ENCODE measurements at places on chromosomes 12 and 14.

- no peaks in the 10 kb centered on the region for H3K36me3 ChIP-seq
- H3K27me3 ChIP-seq, result no peaks in the 10 kb centered on the region
- peaks cover 61% of the 10 kb centered on the region for H3K4me1 ChIP-seq
- peak overlapping the region; percentile 20 for H3K4me3 ChIP-seq
- H3K27ac ChIP-seq, result peak overlapping the region; percentile 86
Observed at GRCh38 chr14:104680806-104681688, 8.4 kb upstream of the INF2 start.

DNA sequence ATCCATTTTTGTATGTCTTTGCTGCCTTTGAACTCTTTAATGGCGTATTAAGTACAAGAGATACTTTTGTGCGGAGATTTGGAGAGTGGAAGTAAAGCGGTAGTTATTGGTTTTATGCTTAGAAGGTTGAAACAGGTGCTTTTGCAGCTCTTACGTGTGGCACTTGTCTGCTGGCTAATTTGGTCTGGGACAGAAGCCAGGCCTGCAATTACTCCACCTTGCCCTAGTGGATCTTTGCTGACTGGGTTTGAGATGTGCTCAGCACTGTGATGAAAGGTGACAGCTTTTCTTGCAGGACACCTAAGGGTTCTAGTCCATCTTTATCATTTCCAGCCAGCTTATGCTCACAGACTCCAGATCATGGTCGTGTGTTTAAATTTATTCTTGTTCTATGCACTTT, 252.5 kb downstream of the RPL10L start:
- H3K36me3 ChIP-seq, result no peaks in the 10 kb centered on the region
- no peak overlapping the region for H3K4me3 ChIP-seq
- DNase-seq, result no peak
- H3K4me1 ChIP-seq, result no peaks in the 10 kb centered on the region
- H3K27ac ChIP-seq, result no peak overlapping the region
- H3K27me3 ChIP-seq, result no peaks in the 10 kb centered on the region

- no peaks in the 10 kb centered on the region for H3K27me3 ChIP-seq
- H3K4me3 ChIP-seq, result no peak overlapping the region
- no peak for DNase-seq
- H3K4me1 ChIP-seq, result peaks cover 9% of the 10 kb centered on the region
- H3K27ac ChIP-seq, result no peak overlapping the region
Observed at GRCh38 chr14:30966415-30967363, 58.8 kb upstream of the AP4S1 start.

- H3K4me3 ChIP-seq, result peak overlapping the region; percentile 51
- no peaks in the 10 kb centered on the region for H3K27me3 ChIP-seq
- H3K27ac ChIP-seq, result no peak overlapping the region
- H3K36me3 ChIP-seq, result no peaks in the 10 kb centered on the region
- peaks cover 17% of the 10 kb centered on the region for H3K4me1 ChIP-seq
Observed at GRCh38 chr12:62934239-62934798, 631 bp downstream of the PPM1H start.

GRCh38 chr14:34359420-34360117, 102.5 kb downstream of the SPTSSA start:
- no peak for DNase-seq
- no peak overlapping the region for H3K4me3 ChIP-seq
- no peak overlapping the region for H3K27ac ChIP-seq
- H3K4me1 ChIP-seq, result peaks cover 42% of the 10 kb centered on the region
- H3K27me3 ChIP-seq, result no peaks in the 10 kb centered on the region

- peak; percentile 95 for DNase-seq
- H3K27ac ChIP-seq, result no peak overlapping the region
- no peaks in the 10 kb centered on the region for H3K27me3 ChIP-seq
- H3K4me3 ChIP-seq, result no peak overlapping the region
- peaks cover 26% of the 10 kb centered on the region for H3K4me1 ChIP-seq
Observed at GRCh38 chr14:99728231-99728920, 44.3 kb downstream of the CYP46A1 start.

GRCh38 chr14:103767336-103767894, 51.8 kb downstream of the ZFYVE21 start:
- H3K27ac ChIP-seq, result no peak overlapping the region
- DNase-seq, result no peak
- H3K4me1 ChIP-seq, result no peaks in the 10 kb centered on the region

GRCh38 chr12:123267335-123267920, 4.2 kb downstream of the CDK2AP1 start:
- no peaks in the 10 kb centered on the region for H3K27me3 ChIP-seq
- H3K4me1 ChIP-seq, result peaks cover 53% of the 10 kb centered on the region
- DNase-seq, result no peak
- H3K36me3 ChIP-seq, result peaks cover 22% of the 10 kb centered on the region

GRCh38 chr14:22839159-22839779, 2.9 kb downstream of the MMP14 start:
- peaks cover 37% of the 10 kb centered on the region for H3K36me3 ChIP-seq
- peaks cover 70% of the 10 kb centered on the region for H3K4me1 ChIP-seq
- H3K4me3 ChIP-seq, result peak overlapping the region; percentile 77
- no peaks in the 10 kb centered on the region for H3K27me3 ChIP-seq
- peak overlapping the region; percentile 96 for H3K27ac ChIP-seq
- DNase-seq, result no peak

DNA sequence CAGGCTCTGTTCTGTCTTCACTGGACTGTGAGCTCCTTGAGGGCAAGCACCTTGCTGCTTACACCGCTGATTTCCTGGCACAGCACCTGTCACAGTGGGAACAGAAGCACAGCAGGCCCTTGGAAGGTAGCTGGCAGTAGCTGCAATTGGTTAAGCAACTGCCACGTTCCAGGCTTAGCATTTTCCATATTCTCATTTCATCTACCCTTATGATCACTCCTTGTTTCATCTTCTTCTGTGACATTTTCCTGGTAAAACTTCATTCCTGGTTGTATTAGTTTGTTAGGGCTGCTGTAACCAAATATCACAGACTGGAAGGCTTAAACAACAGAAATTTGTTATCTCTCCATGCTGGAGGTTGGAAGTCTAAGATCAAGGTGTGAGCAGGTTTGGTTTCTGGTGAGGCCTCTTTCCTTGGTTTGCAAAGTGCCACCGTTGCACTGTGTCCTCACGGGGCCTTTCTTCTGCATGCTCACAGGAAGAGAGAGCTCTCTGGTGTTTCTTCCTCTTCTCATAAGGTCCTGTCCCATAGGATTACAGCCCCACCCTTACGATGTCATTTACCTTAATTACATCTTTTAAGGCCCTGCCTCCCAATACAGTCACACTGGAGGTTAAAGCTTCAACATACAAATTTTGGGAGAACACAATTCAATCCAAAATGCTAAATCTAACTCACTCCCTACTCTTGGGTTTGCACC, 121.7 kb upstream of the CPSF6 start:
- H3K27me3 ChIP-seq, result no peaks in the 10 kb centered on the region
- no peaks in the 10 kb centered on the region for H3K36me3 ChIP-seq
- no peaks in the 10 kb centered on the region for H3K4me1 ChIP-seq
- no peak overlapping the region for H3K27ac ChIP-seq

DNA sequence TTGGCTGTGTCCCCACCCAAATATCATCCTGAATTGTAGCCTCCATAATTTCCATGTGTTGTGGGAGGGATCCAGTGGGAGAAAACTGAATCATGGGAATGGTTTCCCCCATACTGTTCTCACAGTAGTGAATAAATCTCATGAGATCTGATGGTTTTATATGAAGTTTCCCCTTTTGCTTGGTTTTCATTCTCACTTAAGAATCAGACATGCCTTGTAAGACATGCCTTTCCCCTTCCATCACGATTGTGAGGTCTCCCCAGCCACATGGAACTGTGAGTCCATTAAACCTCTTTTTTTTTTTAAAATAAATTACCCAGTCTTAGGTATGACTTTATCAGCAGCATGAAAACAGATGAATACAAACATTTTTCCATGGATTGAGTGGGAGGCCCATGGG, 652.9 kb downstream of the ETNK1 start:
- no peak overlapping the region for H3K4me3 ChIP-seq
- H3K27ac ChIP-seq, result no peak overlapping the region
- no peaks in the 10 kb centered on the region for H3K4me1 ChIP-seq
- no peak for DNase-seq
- H3K36me3 ChIP-seq, result no peaks in the 10 kb centered on the region

DNA sequence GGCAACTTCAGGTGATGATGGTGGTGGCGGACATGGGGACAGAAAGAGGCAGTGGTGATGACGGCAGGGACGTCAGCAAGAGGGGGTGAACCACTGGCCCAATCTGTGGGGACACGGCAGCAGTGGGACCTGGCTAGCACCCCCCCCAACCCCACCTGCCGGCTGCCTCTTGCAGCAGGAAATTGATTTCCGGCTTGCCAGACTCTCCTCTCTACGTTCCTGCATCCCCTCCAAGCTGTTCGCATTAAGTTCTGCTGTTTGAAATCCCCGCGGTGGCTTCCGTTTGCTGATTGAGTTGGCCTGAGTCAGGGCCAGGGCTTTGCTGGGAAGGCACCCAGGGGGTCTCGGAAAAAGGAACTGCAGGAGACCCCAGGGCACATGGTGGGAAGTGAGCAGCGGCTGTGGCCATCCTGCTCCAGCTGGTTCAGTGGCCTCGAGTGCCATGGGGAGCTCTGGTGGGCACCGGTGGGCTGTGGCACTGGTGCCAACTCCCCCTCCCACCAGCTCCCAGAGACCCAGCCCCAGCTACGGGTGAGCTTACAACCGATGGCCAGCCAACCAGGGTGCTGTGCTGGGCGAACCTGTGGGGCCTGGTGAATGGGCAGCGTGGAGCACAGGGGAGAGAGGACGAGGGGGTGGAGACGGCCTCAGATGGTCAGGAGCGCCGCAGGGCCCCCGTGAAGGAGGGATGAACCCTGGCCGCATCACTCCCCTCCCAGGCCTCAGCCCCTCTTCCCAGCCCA, 14.6 kb upstream of the NUDT14 start:
- H3K4me3 ChIP-seq, result no peak overlapping the region
- peaks cover 51% of the 10 kb centered on the region for H3K4me1 ChIP-seq
- no peak overlapping the region for H3K27ac ChIP-seq
- H3K36me3 ChIP-seq, result no peaks in the 10 kb centered on the region
- peaks cover 15% of the 10 kb centered on the region for H3K27me3 ChIP-seq
- DNase-seq, result no peak

DNA sequence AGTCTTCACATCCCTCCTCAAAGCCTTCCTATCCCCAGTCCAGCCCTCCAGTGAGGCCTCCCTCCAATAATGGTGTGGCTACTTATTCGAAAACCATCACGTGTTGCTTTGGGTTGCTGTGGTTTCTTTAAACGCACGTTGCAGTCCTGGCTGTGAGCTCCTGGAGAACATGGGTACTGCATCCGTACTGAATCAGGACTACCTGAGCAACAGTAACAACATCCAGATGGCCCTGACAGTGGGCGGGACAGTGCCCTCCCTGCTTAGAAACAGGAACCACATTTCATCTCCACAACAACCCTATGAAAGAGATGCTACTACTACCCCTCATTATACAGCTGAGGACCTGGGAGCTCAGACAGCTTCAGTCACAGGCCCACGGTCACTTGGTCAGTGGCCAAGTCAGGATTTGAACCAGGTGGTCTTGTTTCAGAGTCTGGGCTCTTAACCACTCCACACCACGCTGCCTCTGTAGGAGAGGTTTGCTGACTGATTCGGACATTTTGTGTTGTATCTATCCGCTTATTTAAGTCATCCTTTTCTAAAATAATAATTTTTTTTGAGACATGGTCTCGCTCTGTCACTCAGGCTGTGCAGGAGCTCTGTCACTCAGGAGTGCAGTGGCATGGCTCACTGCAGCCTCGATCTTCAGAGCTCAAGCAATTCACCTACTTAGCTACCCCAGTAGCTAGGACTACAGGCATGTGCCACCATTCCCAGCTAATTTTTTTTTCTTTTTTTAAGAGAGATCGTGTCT, 104.8 kb downstream of the DPF3 start:
- no peak overlapping the region for H3K27ac ChIP-seq
- no peaks in the 10 kb centered on the region for H3K27me3 ChIP-seq
- no peaks in the 10 kb centered on the region for H3K36me3 ChIP-seq
- no peaks in the 10 kb centered on the region for H3K4me1 ChIP-seq
- DNase-seq, result no peak

- H3K27me3 ChIP-seq, result no peaks in the 10 kb centered on the region
- DNase-seq, result no peak
- peak overlapping the region; percentile 89 for H3K27ac ChIP-seq
- H3K4me1 ChIP-seq, result peaks cover 11% of the 10 kb centered on the region
Observed at GRCh38 chr14:77640756-77641533, 24.5 kb upstream of the SPTLC2 start.

GRCh38 chr12:80056845-80057244, 42.5 kb upstream of the OTOGL start:
- H3K27ac ChIP-seq, result no peak overlapping the region
- no peaks in the 10 kb centered on the region for H3K27me3 ChIP-seq
- H3K36me3 ChIP-seq, result no peaks in the 10 kb centered on the region
- DNase-seq, result no peak

DNA sequence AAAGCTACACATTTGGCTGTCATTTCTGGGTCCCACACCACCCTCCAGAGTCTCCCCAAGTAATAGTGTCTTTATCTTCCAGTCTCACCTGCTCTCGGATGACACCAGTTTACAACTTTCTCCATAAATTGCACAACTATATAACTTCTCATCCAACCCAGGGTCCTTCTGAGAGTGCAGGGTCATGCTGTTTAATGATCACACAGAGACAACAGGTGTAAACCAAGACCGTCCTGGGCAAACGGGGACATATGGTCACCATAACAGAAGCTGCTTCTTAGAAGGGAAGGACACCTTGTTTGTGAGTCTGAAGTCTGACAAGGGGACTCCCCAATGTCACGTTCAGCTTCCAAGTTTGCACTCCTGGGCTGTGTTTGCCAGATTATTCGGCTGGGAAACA, 74.3 kb downstream of the MAP1LC3B2 start:
- no peak overlapping the region for H3K27ac ChIP-seq
- no peaks in the 10 kb centered on the region for H3K27me3 ChIP-seq
- DNase-seq, result no peak
- no peaks in the 10 kb centered on the region for H3K4me1 ChIP-seq
- H3K4me3 ChIP-seq, result no peak overlapping the region

DNA sequence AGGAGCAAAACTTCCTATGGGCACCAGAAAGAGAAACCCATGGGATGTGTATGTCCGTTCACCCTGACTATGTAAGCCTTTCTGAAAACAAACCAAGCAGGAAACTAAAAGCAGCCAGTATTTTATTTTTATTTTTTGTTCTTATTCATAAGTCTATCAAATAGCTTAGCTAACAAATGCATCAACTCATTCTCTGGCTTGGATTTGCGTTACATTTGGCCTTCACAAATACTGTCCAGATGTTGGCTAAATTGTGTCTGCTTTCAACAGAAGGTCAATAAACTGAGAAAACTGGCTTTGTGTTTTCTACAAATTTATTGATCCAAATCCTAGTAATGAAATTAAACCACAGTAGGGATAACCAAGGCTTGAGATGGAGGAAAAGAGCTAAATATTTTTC, 379.0 kb downstream of the NOVA1 start:
- peaks cover 5% of the 10 kb centered on the region for H3K4me1 ChIP-seq
- H3K36me3 ChIP-seq, result no peaks in the 10 kb centered on the region
- no peak for DNase-seq
- H3K4me3 ChIP-seq, result no peak overlapping the region
- no peaks in the 10 kb centered on the region for H3K27me3 ChIP-seq

GRCh38 chr12:54229624-54230212, 40.9 kb upstream of the SMUG1 start:
- peak overlapping the region; percentile 15 for H3K27ac ChIP-seq
- H3K4me1 ChIP-seq, result peaks cover 11% of the 10 kb centered on the region
- DNase-seq, result no peak
- H3K4me3 ChIP-seq, result no peak overlapping the region
- H3K36me3 ChIP-seq, result no peaks in the 10 kb centered on the region
- H3K27me3 ChIP-seq, result no peaks in the 10 kb centered on the region

- H3K4me1 ChIP-seq, result peaks cover 59% of the 10 kb centered on the region
- H3K27ac ChIP-seq, result peak overlapping the region; percentile 70
- DNase-seq, result no peak
- no peaks in the 10 kb centered on the region for H3K27me3 ChIP-seq
- H3K4me3 ChIP-seq, result no peak overlapping the region
Observed at GRCh38 chr14:68145539-68145938, 326.0 kb downstream of the RAD51B start.

- no peaks in the 10 kb centered on the region for H3K27me3 ChIP-seq
- peaks cover 7% of the 10 kb centered on the region for H3K4me1 ChIP-seq
- H3K4me3 ChIP-seq, result no peak overlapping the region
Observed at GRCh38 chr12:65449400-65449799, 170.9 kb downstream of the MSRB3 start.
